ENCODE measurements at places on chromosomes 11 and 22. TPM values are rescaled to one million over a fixed set of nuclear protein-coding genes. Genes with fewer than 3 reads are reported as not detected.

DNA sequence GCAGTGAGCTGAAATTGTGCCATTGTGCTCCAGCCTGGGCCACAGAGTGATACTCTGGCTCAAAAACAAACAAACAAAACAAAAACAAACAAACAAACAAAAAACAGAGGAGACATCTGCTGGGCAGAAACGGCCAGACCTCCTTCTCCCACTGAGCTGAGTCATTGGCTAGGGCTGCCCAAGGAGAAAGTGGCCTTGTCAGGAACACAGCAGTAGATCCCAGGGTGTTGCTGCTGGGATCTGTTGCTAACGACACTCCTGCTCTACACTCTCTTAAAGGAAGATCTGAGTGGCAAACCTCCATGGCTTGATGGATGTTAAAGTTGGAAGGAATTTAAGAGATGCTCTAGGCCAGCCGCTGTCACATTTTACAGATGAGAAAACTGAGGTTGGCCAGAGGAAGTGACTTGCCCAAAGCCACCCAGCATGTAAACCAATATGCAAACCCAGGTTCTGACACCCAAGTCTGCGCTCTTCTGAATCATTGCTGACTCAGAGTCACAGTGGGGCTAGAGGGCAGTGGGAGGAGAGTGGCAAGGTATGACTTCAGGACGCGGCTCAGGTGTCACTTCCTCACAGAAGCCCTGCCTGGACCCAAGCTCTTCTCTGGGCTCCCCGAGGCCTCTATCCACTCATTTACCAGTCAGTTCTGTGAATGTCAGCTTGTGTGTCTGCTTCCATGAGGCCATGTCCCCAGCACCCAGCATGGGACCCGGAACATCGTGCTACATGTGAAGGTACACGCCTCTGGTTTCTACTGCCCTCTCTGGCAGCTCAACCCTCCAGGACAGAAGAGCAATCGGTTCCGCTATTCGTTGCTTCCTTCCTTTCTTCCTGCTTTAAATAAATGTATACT, 11.3 kb upstream of the GDPD5 start:
- DNase-seq, result peak; percentile 62

The PLET1 gene
- total RNA-seq, result not detected

DNA sequence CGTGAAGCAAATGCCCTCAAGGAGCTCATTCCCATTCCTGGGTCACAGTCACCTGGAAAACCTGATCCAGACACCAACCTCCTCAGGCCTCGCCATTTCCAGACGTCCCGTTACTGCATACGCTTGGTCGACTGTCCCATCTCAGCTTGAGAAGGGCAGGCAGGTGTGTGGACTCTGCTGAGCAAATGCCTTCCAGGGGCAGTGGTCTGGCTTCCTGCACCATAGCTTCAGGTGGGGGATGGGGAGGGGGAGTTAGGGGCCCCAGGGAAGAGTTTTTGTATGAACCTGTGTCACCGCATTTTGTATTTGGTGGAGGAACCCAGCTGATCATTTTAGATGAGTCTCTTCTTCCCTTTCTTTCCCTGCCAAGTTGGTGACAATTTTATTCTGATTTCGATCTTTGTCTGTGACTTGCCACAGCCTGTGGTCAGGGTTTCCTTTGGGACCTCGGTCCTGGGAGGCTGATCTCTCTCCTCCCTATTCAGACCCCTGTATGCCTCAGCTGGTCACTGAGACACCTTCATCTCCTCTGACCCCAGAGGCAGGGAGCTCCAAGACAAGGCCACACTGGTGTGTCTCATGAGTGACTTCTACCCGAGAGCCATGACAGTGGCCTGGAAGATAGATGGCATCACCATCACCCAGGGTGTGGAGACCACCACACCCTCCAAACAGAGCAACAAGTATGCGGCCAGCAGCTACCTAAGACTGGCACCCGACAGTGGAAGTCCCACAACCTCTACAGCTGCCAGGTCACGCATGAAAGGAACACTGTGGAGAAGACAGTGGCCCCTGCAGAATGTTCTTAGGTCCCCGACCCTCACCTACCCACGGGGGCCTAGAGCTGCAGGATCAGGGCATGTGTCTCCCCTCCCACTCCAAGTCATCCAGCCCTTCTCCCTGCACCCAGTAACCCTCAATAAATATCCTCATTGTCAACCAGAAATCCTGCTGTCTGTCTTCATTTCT, 22.9 kb downstream of the IGLL5 start:
- DNase-seq, result no peak

- DNase-seq, result no peak
Measured at GRCh38 chr22:30305519-30305905, 16.2 kb upstream of the CASTOR1 start.

The INS gene
- not detected for total RNA-seq

- DNase-seq, result peak; percentile 10
Measured at GRCh38 chr22:35835267-35835997, 117.8 kb downstream of the APOL5 start.
